Suppressor macrophage (primary cell): ENCODE measurements at places on chromosomes 12 and 14.

GRCh38 chr12:13000616-13000924, 505 bp upstream of the HEBP1 start:
- DNase-seq: peak; percentile 66

- no peak for DNase-seq
Observed at GRCh38 chr12:48349471-48349870, 1.2 kb downstream of the ZNF641 start.

DNA sequence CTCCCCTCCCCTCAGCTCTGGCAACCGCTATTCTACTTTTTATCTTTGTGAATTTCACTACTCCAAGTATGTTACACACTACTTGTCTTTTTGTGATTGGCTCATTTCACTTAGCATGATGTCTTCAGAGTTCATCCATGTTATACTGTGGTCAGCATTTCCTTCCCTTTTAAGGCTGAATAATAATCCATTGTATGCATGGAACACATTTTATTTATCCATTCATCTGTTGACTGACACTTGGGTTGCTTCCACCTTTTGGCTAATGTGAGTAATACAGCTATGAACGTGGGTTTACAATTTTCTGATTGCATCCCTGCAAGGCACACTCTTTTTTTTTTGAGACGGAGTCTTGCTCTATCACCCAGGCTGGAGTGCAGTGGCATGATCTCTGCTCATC, 53.0 kb upstream of the FUT8 start:
- DNase-seq: peak; percentile 60

GRCh38 chr14:50978529-50978871, 34.2 kb upstream of the PYGL start:
- no peak for DNase-seq

GRCh38 chr14:64201296-64201695, 92.9 kb downstream of the ESR2 start:
- no peak for DNase-seq

DNA sequence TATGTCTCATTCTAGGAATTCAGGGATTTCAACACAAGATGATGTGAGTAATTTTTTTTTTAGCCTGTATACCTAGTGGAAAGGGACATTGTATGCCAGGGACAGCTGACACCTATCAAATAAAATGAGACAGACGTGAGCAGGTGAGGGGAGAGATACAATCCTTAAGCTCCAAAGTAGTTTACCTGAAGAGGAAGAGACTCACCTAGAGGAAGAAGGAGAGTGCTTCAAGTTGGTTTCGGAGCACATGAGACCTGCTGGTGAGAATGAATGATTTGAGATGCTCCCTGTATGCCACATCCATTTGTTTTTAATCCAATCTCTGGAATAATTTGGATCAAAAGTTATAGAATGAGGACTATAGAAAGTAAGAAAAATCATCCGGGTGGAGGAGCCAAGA, 915.4 kb upstream of the FBXO33 start:
- no peak for DNase-seq

DNA sequence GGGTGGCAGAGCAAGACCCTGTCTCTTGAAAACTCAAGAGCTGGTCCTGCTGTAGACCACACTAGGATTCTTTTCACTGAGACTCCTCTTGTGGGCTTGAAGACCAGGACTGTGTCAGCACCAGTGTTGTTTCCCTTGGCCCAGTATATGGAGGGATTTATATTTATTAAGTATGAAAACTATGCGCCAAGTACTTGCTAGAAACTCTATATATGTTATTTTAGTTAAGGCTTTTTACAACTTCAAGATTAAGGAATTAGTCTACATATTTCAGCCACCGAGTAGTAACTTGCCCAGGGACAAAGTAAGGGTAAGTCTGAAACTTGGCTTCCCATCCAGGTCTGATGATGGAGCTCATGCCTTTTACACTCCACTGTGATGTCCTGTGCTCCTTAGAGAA, 488.4 kb downstream of the PCNX1 start:
- no peak for DNase-seq

- peak; percentile 32 for DNase-seq
Observed at GRCh38 chr14:70655110-70655826, 13.6 kb downstream of the TTC9 start.
